ENCODE measurements at places on chromosomes 13 and 19. TPM values are rescaled to one million over a fixed set of nuclear protein-coding genes. Genes with fewer than 3 reads are reported as not detected.
A peak's percentile ranks its signal among the peaks of the same experiment; 100 is the strongest.

The CGB5 gene
- not detected for total RNA-seq

The MAST1 gene
- 3.4 TPM for total RNA-seq

The EEF2 gene
- total RNA-seq = 1,573 TPM

The ZNF793 gene
- not detected for total RNA-seq

The HS6ST3 gene
- total RNA-seq = 0.02 TPM

The NCR1 gene
- total RNA-seq = not detected

DNA sequence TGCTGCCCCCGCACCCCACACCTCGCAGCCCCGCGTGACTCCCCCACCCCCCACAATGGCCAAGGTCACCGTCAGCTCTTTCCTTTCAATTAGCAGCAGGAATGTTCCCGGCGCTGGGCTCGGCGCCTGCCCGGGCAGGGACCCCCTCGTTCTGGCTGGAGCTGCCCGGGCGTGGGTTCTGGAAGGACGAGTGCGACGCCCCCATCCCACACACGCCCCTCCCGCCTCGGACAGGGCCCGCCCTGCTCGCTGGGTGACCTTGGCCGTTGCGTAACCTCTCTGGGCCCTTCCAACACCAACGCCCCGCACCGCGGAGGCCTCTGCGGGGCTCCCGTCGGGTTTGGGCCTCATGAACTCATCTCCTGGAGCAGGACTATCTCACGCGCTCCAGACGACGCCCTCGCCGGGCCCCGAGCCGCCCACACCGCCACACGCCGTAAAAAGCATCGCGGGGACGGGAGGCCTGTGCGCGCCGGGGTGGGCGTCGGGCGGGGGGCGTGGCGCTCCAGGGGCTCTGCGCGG, 10.3 kb downstream of the PALM start:
- DNase-seq = no peak

DNA sequence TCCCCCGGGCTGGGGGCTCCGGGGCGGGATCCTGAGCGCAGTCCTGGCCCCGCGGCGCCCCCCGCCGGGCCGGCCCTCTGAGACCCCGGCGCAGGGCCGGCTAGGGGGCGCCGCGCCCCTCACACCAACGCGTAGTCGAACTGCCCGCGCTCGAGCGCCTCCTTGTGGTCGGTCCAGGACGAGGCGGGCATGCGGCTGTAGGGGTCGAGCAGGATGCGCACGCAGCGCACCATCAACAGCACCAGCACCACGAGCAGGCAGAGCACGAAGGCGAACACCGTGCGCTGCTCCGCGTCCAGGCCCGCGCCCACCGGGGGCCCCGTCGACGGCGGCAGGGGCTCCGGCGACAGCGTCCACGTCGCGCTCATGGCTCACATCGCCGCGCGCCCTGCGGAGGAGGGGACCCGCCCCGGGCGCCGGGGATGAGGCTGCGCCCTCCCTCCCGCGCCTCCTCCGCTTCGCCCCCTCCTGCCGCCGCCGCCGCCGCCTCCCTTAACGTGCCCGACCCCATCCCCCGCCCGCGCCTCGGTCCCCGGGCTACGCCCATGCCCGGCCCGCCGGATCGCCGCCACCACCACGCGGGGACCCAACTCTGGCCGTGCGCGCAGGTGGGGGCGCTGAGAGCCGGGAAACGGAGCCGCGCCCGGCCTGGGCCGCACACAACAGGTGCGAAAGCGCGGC, 624 bp downstream of the CTXN1 start:
- DNase-seq = peak; percentile 83

- DNase-seq = no peak
These were observed 5.6 kb downstream of the GFY start for GRCh38 chr19:49430678-49431329.

GRCh38 chr19:49431330-49431749, 6.2 kb downstream of the GFY start:
- no peak for DNase-seq

DNA sequence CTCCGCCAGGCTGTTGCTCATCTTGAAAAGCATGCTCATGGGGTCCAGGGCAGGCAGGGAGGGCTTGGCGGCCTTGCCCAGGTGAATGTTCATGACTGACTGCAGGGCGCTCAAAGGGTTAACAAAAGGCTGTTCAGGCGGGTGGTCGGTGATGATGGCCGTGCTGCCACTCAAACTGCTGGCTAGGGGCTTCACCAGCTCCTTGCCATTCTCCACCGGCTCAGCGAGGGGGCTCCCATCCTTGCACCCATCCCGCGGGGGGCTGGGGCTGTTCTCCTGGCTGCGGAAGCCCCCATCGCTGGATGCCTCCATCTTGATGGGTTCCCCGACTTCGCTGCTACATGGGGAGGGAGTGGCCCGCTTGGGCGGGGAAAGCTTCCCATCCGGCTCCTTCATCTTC, 71.7 kb downstream of the TSHZ3 start:
- DNase-seq = no peak

GRCh38 chr19:41000310-41000737, 9.2 kb downstream of the CYP2B6 start:
- DNase-seq = peak; percentile 46

DNA sequence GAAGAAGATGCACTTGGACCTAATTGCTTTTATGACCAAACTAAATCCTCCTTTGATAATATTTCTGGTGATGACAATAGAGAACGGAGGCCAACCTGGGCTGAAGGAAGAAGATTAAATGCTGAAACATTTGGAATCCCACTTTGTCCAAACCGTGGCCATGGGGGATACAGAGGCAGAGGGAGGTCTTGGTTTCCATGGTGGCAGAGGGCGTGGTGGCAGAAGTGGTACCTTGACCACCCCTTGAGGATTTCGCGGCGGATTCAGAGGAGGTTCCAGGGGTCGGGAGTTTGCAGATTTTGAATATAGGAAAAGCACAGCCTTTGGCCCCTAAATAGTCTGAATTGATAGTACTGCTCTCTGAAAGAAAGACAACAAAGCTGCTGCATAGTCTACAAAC, 7.2 kb upstream of the LILRB3 start:
- DNase-seq = no peak

All from MG63 (cell line).